ENCODE measurements at places on chromosomes 2 and 18. TPM values are rescaled to one million over a fixed set of nuclear protein-coding genes. Genes with fewer than 3 reads are reported as not detected.
A peak's percentile ranks its signal among the peaks of the same experiment; 100 is the strongest.

The TCF23 gene
- total RNA-seq: 0.20 TPM

The GCA gene
- 26.9 TPM for total RNA-seq

The CFAP210 gene
- total RNA-seq: 0.30 TPM

The PPP1R7 gene
- total RNA-seq: 31.3 TPM

The VWC2L gene
- not detected for total RNA-seq

GRCh38 chr18:2597639-2598038 lies 26.3 kb downstream of the NDC80 start:
- DNase-seq: no peak

GRCh38 chr2:37364351-37364750 lies 19.9 kb downstream of the QPCT start:
- no peak for DNase-seq

- peak; percentile 52 for DNase-seq
Observed at GRCh38 chr2:113240150-113240914, 38.4 kb downstream of the PAX8 start.

DNA sequence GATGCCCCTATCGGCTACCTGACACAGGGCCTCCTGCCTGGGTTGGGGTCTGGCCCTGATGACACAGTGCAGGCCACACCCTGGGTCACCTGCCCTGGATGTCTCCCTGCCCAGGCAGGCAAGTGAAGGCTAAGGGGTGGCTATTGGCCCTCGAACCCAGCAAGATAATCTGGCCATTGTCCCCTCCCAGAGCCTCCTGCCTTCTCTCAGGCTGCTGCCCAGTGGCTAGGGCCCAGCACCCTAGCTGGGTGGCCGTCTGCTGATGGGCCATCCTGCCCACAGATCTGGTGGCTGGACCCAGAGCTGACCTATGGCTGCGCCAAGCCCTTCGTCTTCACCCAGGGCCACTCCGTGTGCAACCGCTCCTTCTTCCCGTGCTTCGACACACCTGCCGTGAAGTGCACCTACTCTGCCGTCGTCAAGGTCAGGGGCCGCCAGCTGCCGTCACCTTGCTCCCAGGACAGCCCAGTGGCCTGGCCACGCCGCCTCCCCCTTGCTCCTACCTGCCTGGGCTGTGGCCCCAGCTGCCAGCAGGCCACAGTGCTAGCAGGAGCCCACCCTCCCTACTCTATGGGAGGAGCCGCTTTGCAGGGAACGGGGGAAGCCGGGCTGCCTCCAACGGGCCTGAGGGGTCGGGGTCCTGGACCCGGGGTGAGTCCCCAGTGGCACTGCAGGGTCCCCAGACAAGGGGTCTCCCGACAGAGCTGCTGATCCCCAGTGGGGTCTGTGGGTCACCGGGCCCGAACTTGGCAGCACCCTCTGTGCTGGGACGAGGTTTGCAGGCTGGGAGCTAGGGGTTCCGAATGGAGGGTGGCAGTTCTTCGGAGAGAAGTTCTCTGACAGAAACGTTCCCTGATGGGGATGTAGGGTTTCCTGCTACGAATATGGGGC lies 4.1 kb downstream of the RNPEPL1 start:
- DNase-seq: no peak

DNA sequence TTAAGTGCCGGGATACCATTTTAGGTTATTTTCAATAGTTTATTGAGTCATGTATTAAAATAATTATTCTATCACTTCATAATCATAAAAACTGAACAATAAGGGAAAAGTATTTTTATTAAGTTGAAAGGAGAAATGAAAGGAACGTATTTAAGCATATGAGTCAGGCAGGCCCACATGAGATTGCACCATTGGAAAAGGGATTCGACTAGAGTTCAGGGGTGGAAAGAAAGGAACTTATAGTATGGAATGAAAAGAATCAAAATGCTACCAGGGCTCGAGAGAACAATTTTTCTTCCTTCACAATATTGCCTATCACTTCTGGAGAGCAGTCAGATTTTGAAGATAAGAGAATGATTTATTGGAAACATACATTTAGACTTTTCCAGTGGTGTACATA lies 516.5 kb upstream of the NETO1 start:
- no peak for DNase-seq

- DNase-seq: no peak
Observed at GRCh38 chr2:29496198-29496597, 381.0 kb downstream of the CLIP4 start.

All from skin of body (tissue), 3 donors.